Endodermal cell (in vitro differentiated cells): ENCODE measurements at places on chromosomes 4 and X. TPM values are rescaled to one million over a fixed set of nuclear protein-coding genes. Genes with fewer than 3 reads are reported as not detected.

GRCh38 chr4:20318909-20319277, 67.2 kb downstream of the SLIT2 start:
- no peak for DNase-seq

- DNase-seq = peak; percentile 58
Observed at GRCh38 chrX:21374994-21375707, 933 bp downstream of the CNKSR2 start.

- DNase-seq = no peak
Observed at GRCh38 chrX:104335756-104336155, 81.0 kb upstream of the ESX1 start.

DNA sequence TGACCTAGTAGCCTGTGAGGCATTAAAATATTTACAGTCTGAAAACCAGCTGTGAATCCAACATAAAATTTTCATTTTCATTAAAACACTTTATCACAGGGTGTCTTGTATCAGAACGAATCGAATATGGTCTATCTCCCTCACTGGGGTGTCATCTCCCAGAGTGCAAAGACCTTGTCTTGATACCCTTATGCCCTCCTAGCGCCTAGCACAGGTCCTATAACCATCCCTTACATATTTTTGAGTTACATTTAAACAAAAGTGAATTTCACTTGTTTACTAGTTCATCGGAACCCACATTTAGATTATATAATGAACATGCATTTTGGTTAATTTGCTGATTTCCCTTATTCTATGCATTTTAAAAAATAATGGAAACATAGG, 14.0 kb downstream of the DIPK2B start:
- DNase-seq = no peak

DNA sequence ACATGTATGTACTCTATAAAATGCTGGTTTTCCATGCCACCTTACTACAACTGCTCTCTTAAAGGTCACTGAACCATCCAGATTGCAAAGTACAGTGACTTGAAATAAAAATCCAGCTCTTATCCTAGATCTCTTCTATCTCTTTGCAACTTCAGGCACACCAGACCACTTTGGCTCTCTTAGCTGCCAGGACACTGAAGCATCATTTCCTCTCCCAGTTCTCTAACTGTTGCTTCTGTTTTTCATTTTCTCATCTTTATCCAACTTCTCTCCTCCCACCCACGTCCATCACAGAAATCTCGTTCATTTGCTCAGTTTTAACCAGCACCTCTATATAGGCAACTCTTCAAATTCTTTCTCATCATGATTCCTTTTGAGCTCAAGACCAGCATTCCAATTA, 74.3 kb downstream of the METTL14 start:
- no peak for DNase-seq

KLHL4 gene
- total RNA-seq = 40.8 and 42.6 TPM in 2 replicates

CXCL8 gene
- total RNA-seq = not detected in 2 replicates

CXCL13 gene
- not detected in 3 replicates for total RNA-seq

GPR78 gene
- 3.7 to 6.6 TPM (median 4.1 TPM) in 3 replicates for total RNA-seq

NUDT10 gene
- total RNA-seq = 10.1 to 23.4 TPM (median 10.1 TPM) in 3 replicates

SRPX2 gene
- total RNA-seq = not detected in 3 replicates

SMIM10 gene
- total RNA-seq = 1.6 to 2.7 TPM (median 2.0 TPM) in 3 replicates

GSPT2 gene
- total RNA-seq = 16.6 to 21.9 TPM (median 21.3 TPM) in 3 replicates
